ENCODE measurements at places on chromosomes 4 and X.

DNA sequence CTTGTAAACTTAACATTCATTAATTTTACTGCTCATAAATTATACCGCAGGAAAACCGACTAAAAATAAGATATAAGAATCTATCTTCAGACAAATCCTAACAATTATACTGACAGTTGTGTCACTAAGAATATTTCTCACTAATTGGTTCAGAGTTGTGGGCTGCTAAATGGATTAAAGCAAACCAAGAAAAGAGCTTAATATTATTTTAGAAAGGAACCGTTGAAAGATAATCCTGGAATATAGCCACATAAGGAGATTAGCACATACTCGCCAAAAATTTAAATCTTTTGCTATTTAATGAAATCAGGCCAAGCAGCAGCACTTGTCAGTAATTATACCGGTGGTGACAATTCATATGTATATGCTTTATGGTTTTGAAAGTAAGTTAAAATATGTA lies 132.8 kb downstream of the SLIT2 start:
- DNase-seq, result no peak

DNA sequence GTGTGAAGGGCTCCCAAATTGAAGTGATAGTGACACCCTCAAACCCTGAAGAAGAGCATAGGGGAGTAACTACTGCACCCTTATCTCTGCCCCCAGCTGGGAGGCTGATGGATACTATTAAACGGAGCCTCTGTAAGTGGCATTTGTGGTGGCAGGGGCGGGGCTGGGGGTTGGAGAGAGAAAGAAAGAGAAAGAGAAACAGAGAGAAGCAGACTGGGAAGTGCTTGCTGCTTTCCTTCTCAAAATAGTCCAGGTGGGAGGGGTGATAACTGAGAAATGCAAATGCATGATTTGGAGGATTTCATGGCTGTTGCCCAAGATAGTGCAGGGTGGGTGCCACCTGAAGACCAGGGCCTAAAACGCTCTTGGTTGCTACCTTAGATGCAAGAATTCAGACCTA lies 253.5 kb upstream of the GATB start:
- DNase-seq, result no peak

DNA sequence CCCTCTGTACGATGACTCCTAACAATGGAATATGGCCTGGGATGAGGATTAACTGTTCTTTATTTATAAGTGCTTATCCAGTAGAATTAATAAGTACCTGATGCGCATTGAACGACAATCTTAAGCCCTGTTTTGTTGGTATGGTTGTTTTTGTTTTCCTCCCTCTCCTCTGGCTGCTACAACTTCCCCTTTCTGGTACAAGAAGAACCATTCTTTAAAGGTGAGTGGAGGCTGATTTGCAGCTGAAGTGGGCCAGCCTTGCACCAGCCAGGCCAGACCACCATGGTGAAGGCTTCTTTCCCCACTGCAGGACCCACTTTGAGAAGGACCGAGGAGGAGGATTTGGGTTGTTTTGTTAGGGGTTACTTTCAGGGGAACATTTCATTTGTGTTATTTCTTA lies 113.3 kb downstream of the PARM1 start:
- DNase-seq, result no peak

- DNase-seq, result peak; percentile 23
Observed at GRCh38 chrX:129665916-129666644, 11.3 kb upstream of the APLN start.

- no peak for DNase-seq
Observed at GRCh38 chr4:17567271-17567670, 9.7 kb upstream of the LAP3 start.

- DNase-seq, result no peak
Observed at GRCh38 chr4:17623451-17624001, 9.1 kb downstream of the MED28 start.

DNA sequence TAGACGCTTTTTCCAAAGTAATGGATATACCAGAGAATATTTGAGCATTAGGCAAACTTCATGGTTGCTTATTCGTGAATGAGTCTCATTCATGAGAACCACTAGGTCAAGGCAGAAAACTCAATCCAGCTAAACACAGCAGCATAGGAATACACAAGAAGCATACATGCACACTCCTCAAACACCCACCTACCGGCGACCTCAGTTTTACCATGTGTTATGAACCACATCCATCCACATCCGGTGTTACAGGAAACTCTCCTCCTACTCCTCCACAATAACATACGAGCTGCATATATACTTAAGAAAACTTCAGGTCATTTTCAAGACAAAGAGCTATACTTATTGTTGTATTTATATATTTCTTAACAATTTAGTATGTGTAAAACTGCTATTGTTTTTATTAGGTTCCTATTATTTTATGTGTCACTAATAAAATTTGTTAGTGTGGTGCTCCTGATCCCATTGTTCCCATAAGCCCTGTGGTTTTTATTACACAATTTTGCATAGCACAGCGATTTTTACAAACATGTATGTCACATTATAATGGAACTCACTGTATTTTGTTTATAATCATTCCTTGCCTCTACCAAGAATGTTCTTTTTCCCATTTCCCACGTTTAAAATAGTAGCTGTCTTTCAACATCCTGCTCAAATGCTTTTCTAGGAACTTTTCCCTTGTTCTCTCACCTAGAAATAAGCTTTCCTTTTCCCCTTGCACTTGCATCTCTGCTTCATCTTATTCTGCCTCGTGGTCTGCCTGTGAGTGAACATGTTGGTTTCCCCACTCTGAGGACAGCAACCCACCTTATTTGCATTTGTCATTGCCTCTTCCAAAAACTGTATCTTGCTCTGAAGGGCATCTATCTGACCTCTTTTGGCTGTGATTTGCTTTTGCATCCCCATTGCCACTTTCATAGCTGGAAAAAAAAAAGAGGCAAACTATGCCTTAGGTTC lies 48.3 kb downstream of the STBD1 start:
- no peak for DNase-seq

- DNase-seq, result no peak
Observed at GRCh38 chr4:53515076-53515475, 76.2 kb downstream of the LNX1 start.

GRCh38 chrX:78706071-78706470 lies 41.4 kb upstream of the LPAR4 start:
- DNase-seq, result no peak

DNA sequence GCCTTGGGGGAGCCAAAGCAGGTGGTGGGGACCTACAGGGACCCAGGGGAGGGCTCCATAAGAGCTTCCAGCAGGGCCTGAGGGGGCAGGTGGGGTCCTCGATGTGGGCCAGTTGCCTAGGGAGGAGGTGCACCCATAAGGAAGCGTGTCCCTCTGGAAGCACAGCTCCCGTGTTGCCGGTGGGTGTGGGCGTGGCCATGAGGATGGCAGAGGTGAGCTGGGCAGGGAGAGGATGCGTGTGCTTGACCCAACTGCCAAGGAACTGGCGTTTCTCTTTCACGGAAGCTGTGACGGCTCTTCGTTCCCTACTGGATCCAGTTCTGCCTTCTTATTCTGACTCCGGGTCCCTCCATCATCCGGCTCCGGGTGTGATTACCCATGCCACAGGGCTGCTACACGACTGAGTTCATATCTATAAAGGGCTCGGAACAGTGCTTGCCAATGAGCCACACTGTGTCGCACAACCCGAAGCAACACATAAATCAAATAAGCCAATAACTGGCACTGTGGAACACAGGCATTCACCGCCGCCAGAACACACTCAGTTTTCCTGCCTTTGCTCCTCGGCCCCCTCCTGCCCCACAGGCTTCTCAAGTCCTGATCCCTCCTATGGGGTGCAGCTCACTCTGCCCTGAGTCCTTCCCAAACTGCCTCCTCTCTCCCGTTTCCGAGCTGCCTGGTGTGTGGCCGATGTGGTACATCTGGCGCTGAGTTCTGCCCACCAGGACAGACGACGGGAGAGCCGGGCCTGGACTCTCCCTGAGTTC lies 35.5 kb downstream of the RNF212 start:
- no peak for DNase-seq

DNA sequence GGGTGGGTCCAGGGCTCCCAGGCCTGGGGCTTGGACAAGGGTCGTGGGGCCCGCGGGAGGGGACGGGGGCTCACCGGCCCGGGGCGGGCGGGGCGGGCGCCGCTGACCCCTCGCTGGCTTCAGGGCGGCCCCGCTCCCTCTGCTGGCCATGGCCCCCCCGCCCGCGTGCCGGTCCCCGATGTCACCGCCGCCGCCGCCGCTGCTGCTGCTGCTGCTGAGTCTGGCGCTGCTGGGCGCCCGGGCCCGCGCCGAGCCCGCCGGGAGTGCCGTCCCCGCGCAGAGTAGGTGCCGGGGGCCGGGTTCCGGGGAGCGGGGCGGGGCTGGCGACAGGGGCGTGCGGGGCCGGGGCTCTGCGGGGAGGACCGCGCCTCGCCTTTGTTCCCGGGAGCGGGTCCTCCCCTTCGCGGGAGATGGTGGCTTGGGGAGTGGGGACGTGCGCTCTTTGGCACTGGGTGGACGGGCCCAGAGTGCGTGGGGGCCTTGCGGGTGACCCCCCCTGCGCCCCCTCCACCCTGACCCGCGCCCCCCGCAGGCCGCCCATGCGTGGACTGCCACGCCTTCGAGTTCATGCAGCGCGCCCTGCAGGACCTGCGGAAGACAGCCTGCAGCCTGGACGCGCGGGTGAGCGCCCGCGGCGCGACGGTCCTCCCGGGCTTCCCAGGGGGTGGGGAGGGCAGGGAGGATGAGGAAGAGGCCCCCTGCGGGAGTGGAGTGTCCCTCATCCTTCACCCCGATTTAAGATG lies 16.8 kb upstream of the NAT8L start:
- DNase-seq, result no peak

DNA sequence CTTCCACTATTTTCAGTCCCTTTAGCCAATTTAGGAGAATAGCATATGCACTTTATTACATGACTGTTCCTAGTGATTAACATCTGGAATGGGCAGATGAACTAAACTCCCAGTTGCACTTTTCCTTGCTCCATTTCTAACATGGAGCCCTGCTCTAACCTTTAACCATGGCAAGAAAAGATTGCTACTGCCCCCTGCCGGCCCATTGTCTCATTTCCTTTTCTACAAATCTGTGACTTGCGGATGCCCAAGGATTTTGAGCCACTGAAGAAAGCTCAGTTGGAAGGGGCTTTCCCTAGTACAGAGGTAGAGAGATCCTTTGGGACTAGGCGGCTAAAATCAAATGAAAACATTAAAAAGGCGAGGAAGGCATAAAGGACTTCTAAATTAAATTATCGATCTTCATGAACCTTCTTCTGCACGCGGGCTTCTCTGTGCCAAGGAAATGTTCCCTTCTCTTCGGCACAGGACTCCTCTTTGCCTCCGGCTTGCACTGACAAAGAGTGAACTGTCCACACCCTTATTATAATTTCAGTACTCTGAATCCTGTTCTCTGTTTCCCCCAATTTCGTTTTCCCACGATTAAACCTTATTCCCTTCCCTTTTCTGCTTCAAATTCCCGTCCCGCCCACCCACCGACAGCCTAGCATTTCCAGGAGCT lies 577 bp upstream of the GLRA2 start:
- peak; percentile 13 for DNase-seq

DNA sequence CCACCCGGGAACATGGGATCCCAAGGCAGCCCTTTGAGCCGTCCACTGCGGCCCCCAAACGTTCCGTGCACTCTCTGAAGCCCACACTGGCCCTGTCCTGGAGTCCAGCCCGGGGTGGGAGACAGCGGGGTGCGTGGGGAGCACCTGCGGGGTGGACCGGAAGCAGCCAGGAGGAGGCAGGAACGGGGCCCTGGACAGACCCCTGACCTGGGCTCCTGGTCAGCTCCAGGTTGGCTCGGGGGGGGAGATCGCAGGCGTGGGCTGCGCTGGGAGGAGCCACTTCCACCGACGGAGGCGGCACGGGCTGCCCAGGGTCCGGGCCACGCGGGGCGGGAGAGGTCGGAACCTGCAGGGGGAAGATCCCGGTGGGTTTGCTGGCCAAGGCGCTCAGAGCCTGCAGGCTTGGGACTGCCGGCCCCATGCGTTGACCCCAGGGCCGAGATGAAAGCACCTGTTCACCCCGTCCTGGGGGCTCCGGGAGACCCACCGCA lies 5.7 kb upstream of the PLCXD1 start:
- no peak for DNase-seq

- no peak for DNase-seq
Observed at GRCh38 chrX:74234818-74235217, 69.2 kb upstream of the ZCCHC13 start.

DNA sequence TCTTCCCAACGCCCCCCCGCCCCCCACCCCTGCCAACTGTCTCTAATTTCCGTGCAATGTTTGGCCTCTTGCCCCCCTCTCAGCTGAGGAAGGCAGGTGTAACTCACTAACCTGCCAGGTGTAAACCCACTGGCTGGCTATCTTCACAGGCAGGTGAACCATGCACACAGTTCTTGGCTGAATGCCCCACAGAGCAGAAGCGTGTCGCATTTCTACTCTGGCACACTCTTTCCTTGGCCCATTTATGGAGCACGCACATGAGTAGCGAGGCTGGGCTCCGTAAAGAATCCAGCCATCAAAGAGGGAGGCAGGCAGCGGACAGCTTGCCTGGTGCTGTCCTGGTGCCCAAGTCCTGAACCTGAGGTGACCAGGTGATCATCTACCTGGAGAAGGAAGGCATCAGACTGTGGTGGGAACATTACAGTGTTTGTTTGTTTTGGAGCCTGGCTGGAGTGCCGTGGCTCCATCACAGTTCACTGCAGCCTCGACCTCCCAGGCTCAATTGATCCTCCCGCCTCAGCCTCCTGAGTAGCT lies 39.2 kb upstream of the CRMP1 start:
- DNase-seq, result no peak

DNA sequence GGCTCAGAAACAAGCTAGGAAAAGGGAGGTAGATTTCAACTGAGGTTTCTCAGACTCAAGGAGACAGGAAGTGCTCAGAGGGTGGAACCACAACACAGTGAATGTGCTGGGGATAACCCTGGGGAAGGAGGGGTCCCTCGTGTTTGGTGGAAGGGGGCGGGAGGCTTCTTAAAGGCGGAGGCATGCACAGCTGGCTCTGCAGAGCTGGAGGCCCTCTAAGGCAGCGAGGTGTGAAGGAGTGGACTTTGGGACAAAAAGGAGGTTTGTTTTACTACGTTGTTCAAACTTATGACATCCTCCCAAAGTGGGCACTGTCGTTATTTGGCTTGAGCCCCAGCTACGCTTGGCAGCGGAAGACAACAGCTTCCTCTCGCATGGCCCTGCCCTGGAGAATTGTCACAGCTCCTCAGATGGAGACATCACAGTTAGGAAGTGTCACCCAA lies 21.7 kb upstream of the MTM1 start:
- DNase-seq, result no peak

DNA sequence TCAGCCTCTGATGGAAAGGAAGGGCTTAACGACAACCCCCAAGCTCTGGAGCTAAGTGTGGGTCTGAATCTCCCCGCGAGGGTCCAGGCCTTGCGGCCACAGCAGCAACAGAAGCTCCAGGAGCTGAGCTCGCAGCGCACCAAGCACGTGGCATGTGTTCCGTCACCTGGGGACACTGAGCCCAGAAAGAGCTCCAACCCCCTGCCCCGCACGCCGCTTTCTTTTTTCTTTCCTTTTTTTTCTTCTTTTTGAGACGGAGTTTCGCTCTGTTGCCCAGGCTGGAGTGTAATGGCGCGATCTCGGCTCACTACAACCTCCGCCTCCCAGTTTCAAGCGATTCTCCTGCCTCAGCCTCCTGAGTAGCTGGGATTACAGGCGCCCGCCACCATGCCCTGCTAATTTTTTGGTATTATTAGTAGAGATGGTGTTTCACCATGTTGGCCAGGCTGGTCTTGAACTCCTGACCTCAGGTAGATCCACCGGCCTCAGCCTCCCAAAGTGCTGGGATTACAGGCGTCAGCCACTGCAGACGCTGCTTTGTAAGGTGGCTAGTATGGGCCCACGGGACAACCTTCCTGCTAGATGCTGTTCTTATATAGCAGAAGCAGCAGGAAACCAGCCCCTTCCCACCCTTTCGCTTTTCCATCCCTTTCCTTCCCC lies 685 bp upstream of the TNIP2 start:
- DNase-seq, result no peak

GRCh38 chr4:94338681-94339351 lies 3.8 kb downstream of the HPGDS start:
- DNase-seq, result no peak

GRCh38 chr4:3107691-3108121 lies 33.2 kb downstream of the HTT start:
- DNase-seq, result no peak
